ENCODE measurements at places on chromosomes 5 and 9.

DNA sequence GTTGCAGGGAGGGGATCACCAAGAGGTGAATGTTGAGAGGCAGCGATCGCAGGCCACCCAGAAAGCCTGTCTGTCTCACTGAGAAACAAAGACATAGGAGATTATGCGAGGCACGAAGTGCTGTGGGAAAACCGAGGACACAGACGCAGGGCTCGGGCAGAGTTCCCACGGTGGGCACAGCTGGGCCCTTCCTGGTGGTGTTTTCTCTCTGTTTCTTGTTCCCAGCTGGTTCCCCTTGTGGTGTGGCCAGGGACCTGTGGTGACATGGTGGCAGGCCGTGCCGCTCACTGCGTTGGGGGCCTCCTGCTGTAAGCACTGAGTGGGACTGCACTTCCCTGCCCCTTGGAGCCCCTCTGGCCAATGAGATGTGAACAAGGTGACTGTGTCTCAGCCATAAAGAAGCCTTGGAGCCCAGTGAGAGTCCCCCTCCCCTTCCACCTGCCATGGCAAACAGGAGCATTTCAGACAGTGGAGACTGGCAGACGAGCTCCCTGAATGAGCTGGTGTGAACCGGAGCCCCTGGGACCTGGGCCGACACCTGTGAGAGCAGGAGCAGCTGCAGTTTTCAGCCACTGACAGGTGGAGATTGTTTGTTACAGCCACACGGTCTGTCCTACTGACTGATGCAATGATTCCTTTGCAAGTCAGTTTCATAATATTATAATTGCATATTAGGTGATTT, 13.2 kb upstream of the IRX4 start:
- DNase-seq = no peak

DNA sequence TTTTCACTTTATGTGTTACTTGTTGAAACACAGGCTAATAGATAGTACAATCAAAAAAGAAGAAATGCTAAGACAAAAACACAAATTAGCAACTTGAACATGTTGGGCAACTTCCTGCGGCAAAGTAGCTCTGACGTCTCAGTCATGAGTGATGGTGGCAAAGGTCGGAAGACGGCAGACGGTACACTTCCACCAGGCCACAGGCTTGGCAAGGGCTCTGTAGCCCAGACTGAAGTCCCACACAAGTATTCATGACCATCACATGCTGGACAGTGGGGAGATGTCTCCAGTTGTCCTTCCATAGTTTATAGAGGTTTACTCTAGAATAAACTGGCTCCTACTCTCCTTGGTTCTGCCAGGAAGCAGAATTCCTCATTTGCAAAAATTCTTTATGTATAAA, 831.3 kb downstream of the MTRR start:
- DNase-seq = peak; percentile 23

DNA sequence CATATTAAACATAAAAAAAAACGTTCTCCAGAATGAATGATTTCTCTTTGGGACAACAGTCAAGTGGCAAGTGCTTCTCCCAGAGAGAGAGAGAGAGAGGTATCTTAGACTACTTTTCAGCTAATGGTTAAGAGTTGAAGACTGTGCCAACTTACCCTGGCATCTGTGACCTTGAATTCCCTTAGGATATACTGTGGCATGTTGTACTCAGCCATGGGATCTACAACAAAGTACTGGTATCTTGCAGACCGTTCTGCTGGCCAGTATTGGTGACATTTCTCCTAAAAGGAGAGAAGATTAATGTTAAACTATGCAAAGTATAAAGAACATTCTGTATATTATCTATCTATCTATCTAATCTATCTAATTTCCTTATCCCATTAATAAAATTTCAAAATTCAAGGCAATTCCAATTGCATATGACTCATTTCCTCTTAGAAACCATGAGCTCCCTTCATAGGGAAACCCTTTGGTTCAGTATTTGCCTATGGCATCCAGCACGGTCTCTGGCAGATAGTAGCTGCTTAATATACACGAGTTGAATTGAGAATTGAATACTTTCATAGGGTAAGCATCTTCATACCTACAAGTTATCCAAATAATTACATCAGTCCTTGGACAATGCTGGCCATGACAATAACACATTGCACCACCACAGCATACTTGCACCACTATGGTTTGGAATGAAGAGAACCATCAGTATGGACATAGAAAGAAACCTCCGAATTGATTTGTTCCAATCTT, 539.4 kb upstream of the DMAC1 start:
- no peak for DNase-seq

DNA sequence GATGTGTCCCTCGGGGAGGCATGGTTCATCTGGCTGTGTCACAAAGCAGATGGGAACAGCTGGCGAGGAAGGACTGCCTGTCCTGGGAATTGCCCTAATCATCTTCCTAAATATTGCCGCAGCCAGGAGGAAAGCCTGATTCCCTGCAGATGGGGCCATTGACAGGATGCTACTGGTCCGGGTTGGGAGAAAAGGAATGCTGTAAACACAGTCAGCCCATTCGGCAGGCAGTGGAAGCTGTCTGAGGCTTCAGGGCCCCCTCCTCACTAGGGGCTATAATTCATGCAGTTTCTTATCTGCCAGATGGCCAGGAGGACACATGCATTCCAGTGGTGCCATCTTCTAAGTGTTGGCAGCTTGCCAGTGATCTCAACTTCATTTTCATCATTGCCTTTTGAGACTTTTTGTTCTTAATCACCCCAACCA, 110.3 kb downstream of the KCNIP1 start:
- DNase-seq = no peak

DNA sequence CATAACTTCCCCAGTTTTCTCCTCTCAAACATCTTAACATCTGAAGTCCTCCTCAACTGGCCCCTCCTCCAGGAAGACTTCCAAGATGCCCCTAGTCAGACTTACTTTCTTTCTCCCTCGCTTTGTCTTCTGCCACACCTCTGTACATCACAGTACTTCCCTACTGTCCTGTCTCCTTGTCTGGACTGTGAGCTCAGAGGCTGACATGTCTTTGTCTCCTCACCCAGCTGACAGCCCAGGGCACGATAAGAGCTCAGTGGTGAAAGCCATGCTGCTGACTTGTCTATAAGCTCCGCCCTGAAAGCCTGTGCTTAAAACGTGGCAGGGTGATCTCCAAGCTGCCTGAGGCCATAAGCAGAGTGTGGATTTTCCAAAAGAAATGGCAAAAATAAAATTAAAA, 33.0 kb upstream of the SLC25A51 start:
- DNase-seq = no peak

- DNase-seq = no peak
These were observed 452.1 kb upstream of the RGMB start for GRCh38 chr5:98321361-98321760.

DNA sequence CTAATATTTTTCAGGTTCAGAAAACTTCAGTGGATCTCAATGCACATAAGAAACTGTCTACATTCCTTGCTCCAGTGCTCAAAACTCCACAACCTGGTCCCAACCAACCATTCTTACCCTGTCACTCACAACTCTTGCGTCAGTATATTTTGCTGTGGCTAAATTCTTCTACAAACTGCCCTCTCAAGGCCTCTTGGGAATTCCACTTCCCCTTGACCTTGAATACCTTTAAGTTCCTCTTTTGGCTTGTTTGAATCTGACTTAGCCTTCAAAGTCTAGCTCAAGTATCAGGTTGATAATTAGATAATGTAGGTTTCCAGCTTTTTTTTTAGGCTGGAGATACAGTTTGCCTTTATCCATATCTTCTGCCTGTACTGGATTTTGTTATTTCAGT, 128.3 kb downstream of the SLF1 start:
- no peak for DNase-seq

GRCh38 chr5:120447706-120448239, 16.3 kb upstream of the PRR16 start:
- DNase-seq = no peak

DNA sequence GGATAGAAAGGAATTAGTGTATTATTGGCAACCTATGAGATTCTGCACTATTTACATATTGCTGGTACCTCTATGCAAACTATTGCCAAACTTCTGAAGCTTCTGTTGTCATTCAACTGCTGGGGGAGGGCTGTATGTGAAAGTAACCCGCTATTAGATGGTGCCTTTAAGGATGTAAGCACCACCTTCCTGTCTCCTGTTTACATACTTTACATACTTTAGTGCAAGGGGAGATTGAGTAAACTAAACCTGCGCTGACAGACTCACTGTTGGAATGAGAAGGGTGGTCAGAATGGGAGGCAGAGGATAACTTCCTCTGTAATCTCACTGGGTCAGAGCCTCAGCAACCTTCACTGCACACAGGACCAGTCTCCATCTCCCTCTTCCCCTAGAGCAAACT, 123.8 kb downstream of the NR3C1 start:
- no peak for DNase-seq

DNA sequence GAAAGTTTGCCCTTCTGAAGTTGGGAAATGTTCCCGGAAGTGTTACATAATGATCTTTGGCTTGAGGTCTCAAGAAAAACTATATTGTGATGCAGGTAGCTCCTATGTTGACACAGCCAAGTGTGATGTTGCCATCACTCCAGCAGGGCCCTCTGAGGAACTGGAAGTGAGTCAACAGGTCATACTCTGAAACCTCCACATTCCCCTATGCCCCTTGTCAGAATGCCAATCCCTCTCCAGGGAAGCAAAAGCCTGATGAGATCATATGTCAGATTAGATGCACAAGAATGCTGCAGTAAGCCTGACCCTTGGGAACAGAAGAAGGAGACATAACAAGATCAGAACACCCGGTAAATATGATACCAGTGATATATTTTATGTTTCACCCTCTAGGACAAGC, 66.8 kb upstream of the ITGA2 start:
- DNase-seq = peak; percentile 56

- no peak for DNase-seq
These were observed 341.9 kb downstream of the TMEM167A start for GRCh38 chr5:82735160-82735789.

GRCh38 chr5:5481206-5481605, 58.7 kb downstream of the ICE1 start:
- no peak for DNase-seq

- DNase-seq = no peak
These were observed 72.6 kb upstream of the DMAC1 start for GRCh38 chr9:7871977-7872730.

DNA sequence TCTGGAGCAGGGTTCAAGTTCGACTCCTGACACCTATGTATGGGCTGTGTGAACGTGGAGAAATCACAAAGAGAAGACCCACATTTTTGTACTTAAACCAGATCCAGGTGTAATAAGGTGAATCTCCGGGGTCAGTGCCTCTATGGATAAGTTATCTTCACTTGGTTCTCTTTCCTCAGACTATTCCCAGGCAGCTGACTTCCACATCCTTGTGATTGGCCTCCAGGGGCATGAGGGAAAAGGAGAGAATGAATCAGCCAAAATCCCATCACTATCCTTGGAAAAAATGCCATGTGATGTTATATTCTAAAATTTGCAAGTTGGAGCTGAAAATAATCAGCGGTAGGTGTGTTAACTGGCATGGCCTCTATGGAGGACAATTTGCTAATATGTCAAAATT, 37.2 kb downstream of the ZNF622 start:
- DNase-seq = no peak

DNA sequence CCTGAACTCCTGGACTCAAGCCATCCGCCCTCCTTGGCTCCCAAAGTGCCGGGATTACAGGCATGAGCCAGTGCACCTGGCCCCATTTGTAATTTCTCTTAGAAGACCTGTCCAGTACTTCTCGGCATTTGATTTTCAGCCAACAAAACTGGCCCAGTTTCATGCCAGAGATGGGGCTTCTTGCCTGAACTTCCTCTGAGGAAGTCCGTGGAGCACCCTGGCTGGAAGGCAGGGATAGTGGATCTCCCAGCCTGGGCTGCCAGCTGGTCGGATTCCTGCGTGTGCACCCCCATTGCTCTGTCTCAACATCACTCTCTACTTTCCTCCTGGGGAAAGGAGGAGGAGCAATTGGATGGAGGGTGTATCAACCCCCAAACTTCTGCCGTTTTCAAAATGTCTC, 39.0 kb downstream of the FAM78A start:
- DNase-seq = no peak

- DNase-seq = no peak
These were observed 152.5 kb downstream of the ESM1 start for GRCh38 chr5:54832858-54833257.

DNA sequence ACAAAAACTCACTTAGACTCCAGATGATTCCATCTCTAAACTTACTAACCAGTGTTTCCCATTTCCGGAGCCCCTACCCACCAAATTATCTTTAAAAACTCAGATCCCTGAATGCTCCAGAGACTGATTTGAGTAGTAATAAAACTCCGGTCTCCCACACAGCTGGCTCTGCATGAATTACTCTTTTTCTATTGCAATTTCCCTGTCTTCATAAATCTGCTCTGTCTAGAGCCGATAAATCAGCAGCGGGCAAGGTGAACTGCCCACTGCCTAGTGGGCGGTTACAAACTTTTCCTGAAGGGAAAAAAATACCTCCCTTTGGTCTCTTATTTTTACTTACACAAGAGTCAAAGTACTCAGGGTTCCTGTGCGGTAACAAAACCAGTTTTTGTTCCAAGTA, 624.4 kb upstream of the RORB start:
- DNase-seq = no peak

- DNase-seq = no peak
These were observed 53.5 kb downstream of the FBXO38 start for GRCh38 chr5:148437249-148437648.

GRCh38 chr9:83584995-83585394, 37.9 kb upstream of the IDNK start:
- DNase-seq = no peak

DNA sequence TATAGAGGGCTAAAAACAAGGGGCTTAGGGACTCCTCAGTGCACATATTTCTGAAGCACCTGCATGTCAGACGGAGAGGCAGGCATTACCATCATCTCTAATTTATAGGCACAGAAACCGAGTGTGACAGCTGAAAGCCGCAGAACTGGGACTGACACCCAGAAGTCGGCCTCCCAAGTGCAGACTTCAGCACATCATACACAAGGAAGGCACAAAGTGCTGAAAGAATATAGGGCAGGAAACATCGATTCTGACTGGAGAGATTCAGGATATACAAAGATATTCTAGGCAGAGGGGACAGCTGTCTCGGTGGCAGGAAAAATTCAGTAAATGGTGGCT, 11.2 kb downstream of the MRPS27 start:
- DNase-seq = no peak

DNA sequence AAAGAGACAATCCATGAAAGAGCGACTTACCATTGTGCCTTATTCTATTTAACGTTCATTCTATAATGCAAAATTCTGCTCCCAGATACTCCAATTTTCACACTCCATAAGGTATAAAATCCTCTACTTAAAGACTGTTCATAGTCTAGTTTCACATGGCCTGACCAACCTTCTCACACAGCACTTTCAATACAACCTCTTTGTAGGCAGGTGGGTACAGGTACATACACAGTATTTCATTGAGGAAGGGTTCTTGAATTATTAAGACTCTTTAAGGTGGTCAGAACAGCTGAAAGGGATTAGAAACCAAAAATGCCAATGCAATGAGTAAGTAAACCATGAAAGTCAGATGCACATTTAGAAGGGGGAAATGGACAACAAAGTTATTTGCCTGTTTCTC, 352.0 kb downstream of the PARP8 start:
- no peak for DNase-seq

DNA sequence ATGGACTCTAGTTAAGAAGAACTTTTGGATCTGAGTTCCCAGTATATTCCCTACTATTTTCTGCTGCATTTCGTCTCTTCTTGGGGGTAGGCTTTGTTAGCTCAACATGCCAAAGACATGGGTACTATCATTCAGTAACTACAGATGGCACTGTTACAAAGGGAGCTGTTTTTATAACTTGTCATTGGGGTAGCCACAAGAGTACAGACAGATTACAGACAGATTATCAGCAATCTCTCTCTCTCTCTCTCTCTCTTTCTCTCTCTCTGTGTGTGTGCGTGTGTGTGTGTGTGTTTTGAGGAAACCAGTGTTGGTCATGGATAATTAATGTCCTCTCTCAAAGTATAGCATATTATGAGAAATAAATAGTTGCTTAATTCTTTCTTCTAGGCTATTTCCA, 116.1 kb downstream of the WDR70 start:
- DNase-seq = no peak
